Large intestine (tissue), 12 donors: ENCODE measurements at places on chromosomes 7 and 10. TPM values are rescaled to one million over a fixed set of nuclear protein-coding genes. Genes with fewer than 3 reads are reported as not detected.

DNA sequence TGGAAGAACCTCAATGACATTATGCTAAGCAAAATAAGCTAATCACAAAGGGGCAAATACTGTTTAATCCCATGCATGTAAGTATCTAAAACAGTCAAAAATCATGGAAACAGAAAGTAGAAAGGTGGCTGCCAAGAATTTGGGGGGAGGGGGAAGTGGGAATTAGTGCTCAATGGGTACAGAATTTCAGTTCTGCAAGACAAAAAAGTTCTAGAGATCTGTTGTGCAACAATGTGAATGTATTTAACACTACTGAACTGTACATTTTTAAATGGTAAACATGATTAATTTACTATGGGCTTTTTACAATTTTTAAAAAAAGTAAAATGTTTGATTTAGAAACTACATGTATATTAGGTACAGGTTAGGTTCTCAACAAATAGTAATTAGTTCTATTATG is 11.9 kb downstream of the EZH2 start:
- no peak overlapping the region for H3K4me3 ChIP-seq
- H3K36me3 ChIP-seq: no peaks in the 10 kb centered on the region
- no peaks in the 10 kb centered on the region for H3K27me3 ChIP-seq
- no peak for DNase-seq

DNA sequence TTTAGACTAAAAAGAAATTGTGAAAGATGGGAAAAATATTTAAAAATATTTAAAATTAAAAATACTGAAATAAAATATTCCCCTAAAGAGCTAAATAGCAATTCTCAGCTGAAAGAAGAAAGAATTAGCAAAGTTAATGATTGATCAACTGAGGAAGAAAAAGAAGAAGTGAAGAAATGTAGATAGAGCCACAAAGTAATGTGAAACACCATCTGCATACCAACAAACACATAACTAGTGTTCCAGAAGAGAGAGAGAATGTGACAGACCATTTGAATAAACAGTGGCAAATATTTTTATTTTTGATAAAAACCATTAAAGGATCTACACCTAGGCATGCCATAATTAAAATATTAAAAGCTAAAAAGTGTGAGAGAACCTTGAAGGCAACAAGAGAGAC is 784.5 kb upstream of the ZWINT start:
- H3K36me3 ChIP-seq: no peaks in the 10 kb centered on the region
- DNase-seq: no peak
- H3K27ac ChIP-seq: no peak overlapping the region
- H3K4me3 ChIP-seq: no peak overlapping the region
- no peaks in the 10 kb centered on the region for H3K4me1 ChIP-seq

GRCh38 chr10:30330497-30331168 is 18.4 kb downstream of the MTPAP start:
- no peak for DNase-seq
- H3K27me3 ChIP-seq: no peaks in the 10 kb centered on the region
- H3K27ac ChIP-seq: no peak overlapping the region
- H3K4me3 ChIP-seq: no peak overlapping the region
- no peaks in the 10 kb centered on the region for H3K4me1 ChIP-seq

DNA sequence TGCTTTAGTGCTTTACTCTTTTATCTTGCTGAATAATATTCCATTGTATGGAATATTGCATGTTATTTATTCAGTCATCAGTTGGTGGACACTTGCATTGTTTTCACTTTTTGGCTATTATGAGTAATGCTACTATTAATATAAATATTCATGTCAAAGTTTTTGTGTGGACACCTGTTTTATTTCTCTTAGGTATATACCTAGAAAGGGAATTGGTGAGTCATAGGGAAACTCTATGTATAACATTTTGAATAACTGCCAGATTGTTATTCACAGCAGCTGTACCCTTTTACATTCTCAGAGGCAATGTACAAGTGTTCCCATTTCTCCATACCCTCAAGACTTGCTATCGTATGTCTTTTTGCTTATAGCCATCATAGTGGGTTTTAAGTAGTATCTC is 268.7 kb downstream of the SEMA3A start:
- no peak overlapping the region for H3K27ac ChIP-seq
- no peaks in the 10 kb centered on the region for H3K4me1 ChIP-seq
- H3K36me3 ChIP-seq: no peaks in the 10 kb centered on the region

DNA sequence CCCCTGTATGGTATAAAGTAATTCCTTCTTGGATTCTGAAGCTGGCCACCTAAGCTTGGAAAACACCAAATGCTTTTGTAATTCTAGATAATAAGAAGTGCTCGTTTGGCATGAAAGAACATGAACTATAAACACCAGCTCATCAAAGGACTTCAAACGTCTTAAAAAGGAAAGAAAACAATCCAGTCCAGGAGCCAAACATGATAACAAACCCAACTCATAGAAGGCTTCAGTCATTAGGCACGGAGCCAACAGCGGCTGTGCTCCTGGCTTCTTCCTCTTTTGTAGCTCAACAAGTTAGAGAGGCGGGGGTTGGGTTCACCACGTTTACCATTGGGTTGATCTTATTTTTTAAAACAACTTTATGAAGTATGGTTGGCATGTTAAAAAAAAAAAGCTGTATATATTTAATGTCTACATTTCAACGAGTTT is 56.4 kb upstream of the ECHDC3 start:
- H3K27ac ChIP-seq: no peak overlapping the region
- H3K36me3 ChIP-seq: no peaks in the 10 kb centered on the region
- peak; percentile 76 for DNase-seq
- peaks cover 25% of the 10 kb centered on the region for H3K4me1 ChIP-seq
- no peaks in the 10 kb centered on the region for H3K27me3 ChIP-seq

- H3K36me3 ChIP-seq: no peaks in the 10 kb centered on the region
- H3K27ac ChIP-seq: no peak overlapping the region
- H3K27me3 ChIP-seq: no peaks in the 10 kb centered on the region
- H3K4me3 ChIP-seq: no peak overlapping the region
Measured at GRCh38 chr7:17774248-17774647, 166.0 kb downstream of the SNX13 start.

DNA sequence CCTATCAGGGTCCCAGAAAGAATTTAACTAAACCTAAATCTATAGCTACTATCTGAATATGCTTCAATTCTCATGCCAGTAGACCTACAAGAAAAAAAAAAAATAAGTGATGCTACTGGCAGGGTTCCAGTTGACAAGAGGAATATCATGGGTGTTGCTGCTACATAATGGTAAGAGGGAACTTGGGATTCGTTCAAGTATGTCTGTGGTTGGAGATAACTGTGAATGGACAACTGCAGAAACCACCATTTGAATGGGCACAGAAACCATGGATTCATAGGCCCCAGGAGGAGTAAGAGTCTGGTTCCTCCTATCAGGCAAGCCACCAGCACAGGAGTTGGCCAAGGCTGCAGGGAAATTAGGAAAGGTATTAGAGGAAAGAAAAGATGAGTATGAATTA is 287.6 kb upstream of the HGF start:
- H3K4me1 ChIP-seq: no peaks in the 10 kb centered on the region
- H3K27me3 ChIP-seq: no peaks in the 10 kb centered on the region
- no peaks in the 10 kb centered on the region for H3K36me3 ChIP-seq
- no peak overlapping the region for H3K27ac ChIP-seq
- no peak for DNase-seq
- no peak overlapping the region for H3K4me3 ChIP-seq

DOCK1 gene
- 29.5 TPM for polyA plus RNA-seq

- no peak overlapping the region for H3K27ac ChIP-seq
- DNase-seq: no peak
- H3K36me3 ChIP-seq: no peaks in the 10 kb centered on the region
Measured at GRCh38 chr10:97842656-97843280, 6.9 kb upstream of the GOLGA7B start.

DNA sequence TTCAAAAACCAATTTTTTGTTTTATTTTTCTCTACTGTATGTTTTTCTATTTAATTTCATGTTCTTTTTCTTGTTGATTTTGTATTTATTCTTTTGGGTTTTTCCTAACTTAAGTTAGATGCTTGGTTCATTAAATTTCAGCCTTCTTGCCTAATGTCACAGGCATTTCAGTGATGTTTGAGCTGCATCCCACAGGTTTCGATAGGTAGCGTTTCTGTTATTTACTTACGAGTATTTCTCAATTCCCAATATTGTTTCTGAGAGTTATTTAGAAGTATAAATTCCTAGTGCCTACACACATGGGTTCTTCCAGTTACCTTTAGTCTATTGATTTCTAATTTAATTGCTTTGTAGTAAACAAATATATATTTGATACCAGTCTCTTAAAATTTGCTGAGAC is 18.2 kb downstream of the PROSER2 start:
- H3K4me1 ChIP-seq: no peaks in the 10 kb centered on the region
- no peak overlapping the region for H3K27ac ChIP-seq
- H3K27me3 ChIP-seq: no peaks in the 10 kb centered on the region
- no peaks in the 10 kb centered on the region for H3K36me3 ChIP-seq
- DNase-seq: no peak

DNA sequence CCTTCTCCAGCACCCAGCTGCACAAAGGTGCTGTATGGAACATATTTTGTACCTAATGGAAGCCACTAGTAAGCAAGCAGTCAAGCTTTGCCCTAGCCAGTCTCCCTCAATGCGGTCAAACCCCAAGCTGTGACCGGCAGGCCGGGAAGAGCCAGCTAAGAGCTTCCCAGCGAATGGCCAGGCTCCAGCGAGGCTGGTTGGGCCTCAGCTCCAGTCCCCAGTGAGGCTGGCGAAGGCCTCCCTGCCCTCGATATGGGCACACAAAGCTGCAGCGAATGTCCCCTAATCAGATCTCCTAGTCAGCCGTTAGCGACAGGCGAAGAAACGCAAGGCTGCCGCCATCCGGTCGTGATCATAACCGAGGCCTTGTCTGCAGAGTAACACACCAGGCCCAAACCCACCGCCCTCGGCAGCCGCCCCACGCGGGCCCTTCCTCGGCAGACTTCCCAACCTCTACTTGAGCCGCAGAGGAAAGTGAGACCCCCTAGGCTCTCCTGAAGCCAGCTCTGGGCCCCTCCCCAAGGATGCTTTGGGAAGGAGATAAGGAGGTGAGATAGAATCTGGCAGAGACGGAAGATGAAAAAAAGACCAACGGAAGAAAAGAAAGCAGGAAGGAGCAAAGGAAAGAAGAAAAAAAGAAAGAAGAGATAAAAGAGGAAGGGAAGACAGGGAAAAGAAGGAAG is 3.1 kb upstream of the HOXA9 start:
- H3K27ac ChIP-seq: peak overlapping the region; percentile 49
- peak overlapping the region; percentile 43 for H3K4me3 ChIP-seq
- peaks cover 95% of the 10 kb centered on the region for H3K27me3 ChIP-seq
- DNase-seq: no peak
- H3K36me3 ChIP-seq: no peaks in the 10 kb centered on the region

DNA sequence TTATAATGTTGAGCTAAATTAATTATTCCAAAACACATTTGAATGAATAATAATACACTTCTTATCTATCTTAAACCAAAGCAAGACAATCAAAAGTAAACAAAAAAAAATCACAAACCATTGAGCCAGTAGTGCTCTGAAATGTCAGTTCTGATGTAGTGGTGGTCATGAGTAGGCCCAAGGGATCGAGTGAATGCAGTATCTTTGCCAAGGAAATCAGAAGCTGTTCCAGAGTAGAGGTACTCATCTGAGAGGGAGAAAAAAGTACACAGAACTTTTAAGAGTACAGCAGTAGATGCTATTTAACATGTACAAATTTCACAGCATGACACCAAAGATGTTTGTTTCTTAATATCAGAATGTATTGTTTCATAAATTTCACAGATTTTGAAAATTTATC is 121.5 kb downstream of the SEMA3D start:
- H3K4me3 ChIP-seq: no peak overlapping the region
- DNase-seq: no peak
- no peak overlapping the region for H3K27ac ChIP-seq
- no peaks in the 10 kb centered on the region for H3K27me3 ChIP-seq
- no peaks in the 10 kb centered on the region for H3K4me1 ChIP-seq

DNA sequence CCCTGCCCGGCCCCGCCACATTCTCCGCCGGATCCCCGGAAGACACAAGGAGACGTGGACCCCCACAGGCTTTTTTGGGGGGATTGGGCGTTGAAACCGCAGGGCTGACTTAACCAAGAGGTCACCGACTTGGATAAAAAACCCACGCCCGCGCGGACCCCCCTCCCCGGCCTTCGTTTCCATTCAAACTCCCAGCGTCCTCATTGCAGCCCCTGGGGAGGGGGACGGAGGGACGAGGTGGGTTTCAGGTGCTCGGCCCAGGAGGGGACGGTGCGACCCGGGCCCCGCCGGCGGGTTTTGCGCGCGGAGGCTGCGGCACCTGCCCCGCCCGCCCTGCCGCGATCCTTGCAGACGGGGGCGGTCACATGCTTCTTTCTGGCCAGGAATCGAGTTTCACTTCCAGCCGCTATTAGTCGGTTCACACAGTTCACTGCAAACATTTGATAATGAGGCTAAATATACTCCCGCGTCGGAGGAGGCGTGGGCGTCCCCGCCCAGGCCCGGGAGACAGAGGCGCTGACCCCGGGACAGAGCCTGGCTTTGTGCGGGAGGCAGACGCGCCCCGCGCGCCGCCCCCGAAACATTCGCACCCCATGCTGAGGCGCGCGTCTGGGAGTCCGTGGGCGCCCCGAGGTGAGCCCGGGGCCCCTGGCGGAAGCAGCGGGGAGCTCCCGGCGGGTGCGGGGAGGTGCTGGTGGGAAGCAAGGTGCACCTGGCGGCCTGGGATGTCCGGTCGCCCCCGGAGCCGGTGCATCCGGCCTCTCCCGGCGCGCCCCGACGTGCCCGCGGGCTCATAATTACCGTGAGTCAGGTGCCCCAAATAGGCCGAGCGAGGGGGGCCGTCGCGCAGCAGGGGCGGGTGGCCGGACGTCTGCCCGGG is 2.7 kb upstream of the PDGFA start:
- peaks cover 33% of the 10 kb centered on the region for H3K4me1 ChIP-seq
- peak; percentile 93 for DNase-seq
- H3K27me3 ChIP-seq: peaks cover 28% of the 10 kb centered on the region
- no peaks in the 10 kb centered on the region for H3K36me3 ChIP-seq
- peak overlapping the region; percentile 83 for H3K27ac ChIP-seq

PDZD7 gene
- polyA plus RNA-seq: 95.8 TPM

DNA sequence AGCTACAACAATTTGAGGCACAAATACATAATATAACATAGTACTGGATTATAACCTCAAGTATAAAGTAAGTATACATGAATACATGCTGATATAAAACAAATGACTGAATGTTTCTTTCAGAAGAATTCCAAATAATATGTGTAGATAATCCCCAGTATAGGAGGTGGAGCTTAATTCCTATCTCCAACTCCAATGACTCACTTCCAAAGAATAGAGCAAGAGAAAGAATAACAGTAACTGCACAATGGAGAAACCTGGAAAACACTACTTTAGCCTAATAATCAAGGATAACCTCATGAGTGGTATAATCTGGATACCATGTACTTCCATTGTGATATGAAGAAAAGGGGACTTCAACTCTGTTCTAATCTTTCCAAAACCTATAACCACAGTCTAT is 13.7 kb upstream of the SEMA3C start:
- DNase-seq: no peak
- H3K36me3 ChIP-seq: no peaks in the 10 kb centered on the region
- H3K27me3 ChIP-seq: no peaks in the 10 kb centered on the region
- no peak overlapping the region for H3K4me3 ChIP-seq

- H3K4me3 ChIP-seq: no peak overlapping the region
- H3K27ac ChIP-seq: no peak overlapping the region
Measured at GRCh38 chr7:12927635-12928434, 240.4 kb downstream of the ARL4A start.
